T1000 (cell line): ENCODE measurements at places on chromosomes 5 and 9.

- no peak for DNase-seq
These were observed 96.3 kb downstream of the ZNF608 start for GRCh38 chr5:124650147-124650561.

DNA sequence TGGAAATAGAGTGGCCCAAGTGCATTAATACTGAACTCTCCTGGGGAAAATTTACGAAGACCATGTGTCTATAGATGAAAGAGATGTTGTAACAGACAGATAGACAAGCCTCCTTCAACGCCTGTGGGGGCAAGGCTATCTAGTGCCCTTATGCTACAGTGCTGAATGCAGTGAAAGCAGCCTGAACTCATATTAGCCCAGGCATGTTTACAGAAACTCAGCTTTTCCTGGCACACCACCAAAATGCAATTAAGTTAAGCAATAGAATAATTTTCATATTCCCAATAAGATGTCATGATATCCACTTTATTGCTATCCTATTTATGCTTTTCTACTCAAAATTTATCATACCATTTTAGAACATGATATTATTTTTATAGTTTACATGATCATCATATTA is 277.0 kb downstream of the DIRAS2 start:
- DNase-seq = no peak

DNA sequence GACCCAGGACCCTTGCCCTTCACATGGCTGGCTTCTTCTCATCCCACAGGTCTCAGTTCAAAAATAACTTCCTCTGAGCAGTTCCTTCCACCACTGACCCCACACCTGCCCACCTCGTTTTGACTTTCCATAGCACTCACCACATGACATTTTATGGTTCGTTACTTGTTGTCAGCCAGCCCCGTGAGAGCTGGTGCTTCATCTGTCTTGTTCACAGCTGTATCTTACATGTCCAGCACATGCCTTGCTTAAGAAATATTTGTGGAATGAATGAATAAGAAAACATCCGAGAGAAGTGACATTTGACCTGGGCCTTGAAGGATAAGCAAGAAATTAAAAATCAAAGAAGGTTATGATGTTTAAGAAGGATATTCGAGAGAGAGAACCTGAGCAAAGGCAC is 193.9 kb downstream of the RFK start:
- DNase-seq = no peak

DNA sequence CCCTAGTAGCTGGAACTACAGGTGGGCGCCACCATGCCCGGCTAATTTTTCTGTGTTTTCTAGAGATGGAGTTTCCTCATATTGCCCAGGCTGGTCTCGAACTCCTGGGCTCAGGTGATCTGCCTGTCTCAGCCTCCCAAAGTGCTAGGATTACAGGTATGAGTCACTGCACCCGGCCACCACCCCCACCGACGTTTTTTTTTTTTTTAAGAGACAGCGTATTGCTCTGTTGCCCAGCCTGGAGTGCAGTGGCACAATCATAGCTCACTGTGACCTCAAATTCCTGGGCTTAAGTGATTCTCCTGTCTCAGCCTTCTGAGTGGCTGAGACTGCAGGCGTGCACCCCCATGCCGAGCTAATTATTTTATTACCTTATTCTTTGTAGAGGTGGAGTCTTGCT is 38.2 kb downstream of the WDR70 start:
- no peak for DNase-seq

DNA sequence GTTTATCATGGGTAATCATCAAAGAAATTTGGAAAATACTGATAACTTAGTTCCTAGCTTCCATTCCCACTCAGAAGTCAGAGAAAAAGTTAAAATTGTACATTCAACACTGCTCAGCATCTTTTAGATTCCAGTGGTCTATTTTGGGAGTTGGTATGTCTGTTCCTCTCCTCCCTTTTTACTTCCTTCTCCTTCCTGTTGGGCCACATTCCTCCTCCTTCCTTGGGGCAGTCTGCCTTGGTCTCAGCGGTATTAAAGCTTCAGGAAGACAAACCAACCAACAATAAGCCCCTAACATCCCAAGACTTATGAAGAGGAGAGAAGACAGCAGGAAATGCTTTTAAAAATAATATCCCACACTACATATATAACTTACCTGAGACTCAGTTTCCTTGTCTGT is 49.9 kb upstream of the SSBP2 start:
- no peak for DNase-seq

GRCh38 chr5:111755345-111755941 is 1.6 kb downstream of the NREP start:
- DNase-seq = no peak

DNA sequence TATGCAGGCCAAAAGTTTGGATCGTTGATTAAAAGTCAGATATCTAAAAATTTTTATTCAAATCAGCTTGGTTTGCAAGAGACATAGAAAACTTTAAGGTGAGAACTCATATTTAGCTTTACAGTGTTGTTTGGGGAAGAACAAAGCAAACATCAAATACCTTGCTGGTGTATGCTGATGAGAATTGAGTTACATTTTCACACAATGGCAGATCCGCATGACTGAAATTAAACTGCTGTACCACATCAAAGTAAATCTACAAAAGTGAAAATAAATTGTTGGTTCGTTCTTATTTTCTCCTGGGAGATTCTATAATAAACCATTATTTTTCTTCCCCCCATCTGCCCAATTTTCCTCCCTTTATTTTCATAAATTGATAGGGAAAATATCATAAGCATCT is 198.2 kb upstream of the PCSK5 start:
- DNase-seq = no peak

- no peak for DNase-seq
These were observed 273.7 kb downstream of the SYK start for GRCh38 chr9:91075279-91075678.

DNA sequence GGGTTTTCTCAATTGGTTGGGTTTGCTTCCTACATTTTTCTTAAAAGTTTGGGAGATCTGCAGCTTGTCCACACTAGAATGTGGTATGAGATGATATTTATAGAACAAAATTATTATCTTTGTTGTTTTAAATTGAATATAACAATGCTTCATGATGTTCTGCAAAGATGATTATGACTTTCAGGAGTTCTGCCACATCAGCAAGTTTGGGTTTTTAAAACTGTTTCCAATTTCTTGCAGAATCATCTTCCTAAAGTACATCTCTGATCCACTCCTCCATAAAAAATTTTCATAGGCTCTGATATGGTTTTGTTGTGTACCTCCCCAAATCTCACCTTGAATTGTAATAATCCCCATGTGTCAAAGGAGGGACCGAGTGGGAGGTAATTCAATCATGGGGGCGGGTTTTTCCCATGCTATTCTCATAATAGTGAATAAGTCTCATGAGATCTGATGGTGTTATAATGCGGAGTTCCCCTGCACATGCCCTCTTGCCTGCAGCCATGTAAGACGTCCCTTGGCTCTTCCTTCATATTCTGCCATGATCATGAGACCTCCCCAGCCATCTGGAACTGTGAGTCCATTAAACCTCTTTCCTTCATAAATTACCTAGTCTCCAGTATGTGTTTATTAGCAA is 119.1 kb upstream of the PTGER4 start:
- no peak for DNase-seq
